WTC11 (cell line): ENCODE measurements at places on chromosomes 6 and 20.

GRCh38 chr6:150212778-150213177, 69.9 kb downstream of the PPP1R14C start:
- DNase-seq, result no peak

DNA sequence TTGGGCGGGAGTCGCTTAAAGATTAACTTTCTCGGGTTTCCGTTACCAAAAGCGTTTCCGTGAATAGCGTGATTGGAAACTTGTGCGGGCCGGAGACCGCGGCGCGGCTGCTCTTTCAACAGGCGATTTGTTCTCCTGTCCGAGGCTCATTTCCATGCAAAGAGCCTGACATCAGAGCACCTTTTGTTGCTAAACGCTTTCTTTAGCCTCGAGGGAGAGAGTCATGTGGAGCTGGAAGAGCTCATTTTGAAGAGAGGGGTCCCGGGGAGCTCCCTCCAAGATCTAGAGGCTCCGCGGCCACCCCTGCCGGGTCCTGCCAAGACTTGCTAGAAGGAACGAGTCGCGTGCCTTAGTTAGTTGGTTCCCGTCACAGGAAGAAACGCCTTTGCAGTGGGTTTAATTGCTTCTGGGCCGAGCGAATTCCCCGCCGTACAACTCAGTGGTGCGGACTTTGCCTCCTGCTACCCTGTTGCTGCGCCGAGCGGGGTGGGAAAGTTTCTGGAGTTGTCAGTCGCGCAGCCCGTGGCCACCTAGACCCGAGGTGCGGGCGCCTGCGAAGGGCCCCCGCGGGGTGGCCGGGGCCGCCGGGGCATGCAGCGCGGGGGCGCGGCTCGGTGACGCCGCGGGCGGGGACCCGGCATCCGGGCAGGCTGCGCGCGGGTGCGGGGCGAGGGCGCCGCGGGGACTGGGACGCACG, at the start of gene SASH1:
SASH1 (plus strand) TSS at position 489 of the 697 bp plus-strand sequence. CDS start 230 bp downstream, outside the sequence.
- DNase-seq, result peak; percentile 78

- DNase-seq, result peak; percentile 74
Observed at GRCh38 chr6:4973982-4974745, 29.7 kb downstream of the RPP40 start.

DNA sequence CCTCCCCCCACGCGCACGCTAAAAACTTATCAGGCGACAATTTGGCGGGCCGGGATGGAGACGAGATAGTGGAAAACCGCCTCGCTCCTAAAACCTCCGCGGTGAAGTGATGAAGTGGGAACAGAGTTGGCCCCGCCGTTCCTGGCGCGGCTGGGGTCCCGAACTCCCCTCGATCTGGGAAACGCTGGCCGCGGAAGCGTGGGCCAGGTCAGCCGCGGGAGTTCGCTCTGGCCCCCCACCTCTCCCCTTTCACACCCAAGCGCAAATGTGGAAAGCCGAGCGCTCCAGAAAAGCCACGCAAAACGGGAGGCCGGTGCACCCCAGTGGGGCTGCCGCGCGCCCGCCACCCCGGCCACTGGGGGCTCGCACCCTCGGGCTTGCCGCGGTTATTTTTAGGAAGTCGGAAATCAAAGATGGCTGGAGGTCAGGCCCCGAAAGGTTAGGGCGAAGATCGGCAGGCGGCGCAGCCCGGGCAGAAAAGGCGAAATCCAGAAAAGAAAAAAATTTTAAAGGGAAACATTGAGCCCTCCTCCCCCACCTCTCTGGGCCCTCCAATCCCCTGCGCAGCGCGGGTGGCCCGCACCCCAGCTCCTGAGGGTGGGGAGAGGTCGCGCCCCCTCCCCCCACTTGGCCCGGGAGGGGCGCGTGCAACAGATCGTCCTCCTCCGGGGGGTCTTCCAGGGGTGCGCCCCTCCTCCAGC, 1.0 kb downstream of the SALL4 start:
- DNase-seq, result peak; percentile 59

GRCh38 chr6:99187429-99187828, 162.0 kb downstream of the FAXC start:
- DNase-seq, result no peak

DNA sequence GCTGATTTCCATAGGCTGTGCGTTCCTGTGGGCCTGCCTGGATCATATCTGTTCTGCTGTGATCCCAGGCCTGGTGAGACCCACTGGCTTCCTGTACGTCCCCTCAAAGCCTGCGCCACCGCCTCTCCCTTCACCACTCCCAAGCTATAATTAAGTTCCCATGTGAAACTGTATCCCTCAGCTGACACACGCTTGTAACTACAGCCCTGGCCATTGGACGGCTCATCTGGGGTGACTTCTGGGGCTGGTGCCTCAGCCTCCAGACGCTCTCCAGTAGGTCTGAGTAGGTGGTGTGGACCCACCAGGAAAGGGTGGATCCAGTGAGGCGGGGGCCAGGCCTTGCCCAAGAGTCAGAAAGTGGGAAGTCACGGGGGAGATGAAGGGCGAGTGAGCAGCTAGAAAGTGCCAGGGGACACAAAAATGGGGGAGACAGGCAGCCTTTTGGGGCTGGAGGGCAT, 21.0 kb downstream of the PPARD start:
- DNase-seq, result no peak

DNA sequence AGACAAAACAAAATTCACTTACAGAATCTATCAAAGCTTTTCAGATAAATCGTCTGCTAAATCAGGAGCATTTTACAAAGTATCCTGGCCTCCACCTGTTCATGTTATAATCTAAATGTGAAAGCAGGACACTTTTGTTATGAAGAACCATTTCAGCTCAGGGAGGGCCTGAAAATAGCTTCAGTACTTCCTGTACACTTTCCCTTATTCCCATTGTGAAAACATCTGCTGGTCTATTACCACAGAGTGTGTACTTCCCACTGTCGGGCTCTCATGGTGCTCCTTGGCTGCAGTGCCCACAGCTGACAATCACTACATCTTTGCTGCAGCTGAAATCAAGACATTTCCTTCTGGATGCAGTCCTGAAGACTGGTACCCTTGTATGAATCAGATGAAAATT, 128.1 kb downstream of the OPRM1 start:
- DNase-seq, result no peak

DNA sequence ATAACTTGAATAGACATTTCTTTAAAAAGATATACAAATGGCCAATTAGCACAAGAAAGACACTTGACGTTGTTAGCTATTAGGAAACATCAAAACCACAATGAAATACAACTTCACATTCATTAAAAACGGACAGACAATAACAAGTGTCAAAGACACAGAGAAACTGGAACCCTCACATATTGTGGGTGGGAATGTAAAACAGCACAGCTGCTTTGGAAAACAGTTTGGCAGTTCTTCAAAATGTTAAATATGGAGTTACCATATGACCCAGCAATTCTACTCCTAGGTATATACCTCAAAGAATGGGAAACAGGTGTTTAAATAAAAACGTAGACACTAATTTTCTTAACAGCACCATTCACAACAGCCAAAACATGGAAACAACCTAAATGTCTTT, 100.5 kb upstream of the SLC22A23 start:
- DNase-seq, result no peak

- no peak for DNase-seq
Observed at GRCh38 chr20:60144974-60145527, 186.8 kb downstream of the CDH26 start.

DNA sequence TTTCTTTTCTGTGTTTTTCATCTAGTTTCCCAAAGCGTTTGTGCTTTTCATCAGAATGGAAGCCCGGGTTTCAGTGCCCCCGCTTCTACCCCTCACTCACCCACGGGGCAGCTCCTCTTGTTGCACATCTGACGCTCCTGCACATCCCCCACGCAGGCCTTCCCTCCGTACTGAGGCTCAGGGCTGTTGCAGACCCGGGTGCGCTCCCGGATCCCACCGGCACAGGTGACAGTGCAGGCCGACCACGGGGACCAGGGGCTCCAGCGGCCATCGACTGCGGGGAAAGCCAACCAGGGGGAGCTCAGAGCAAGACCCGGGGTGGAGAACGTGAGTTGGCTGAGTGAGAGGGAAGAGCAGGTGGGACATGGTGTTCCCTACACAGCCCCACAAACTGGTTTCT, 19.0 kb downstream of the THBS2 start:
- DNase-seq, result no peak

- no peak for DNase-seq
Observed at GRCh38 chr6:43254138-43254817, 11.0 kb downstream of the TTBK1 start.
